ENCODE measurements at places on chromosomes 2 and 18.

GRCh38 chr2:43104106-43104505, 122.3 kb downstream of the ZFP36L2 start:
- no peak for DNase-seq

GRCh38 chr18:50297621-50298442, 10.3 kb upstream of the CXXC1 start:
- no peak for DNase-seq

- peak; percentile 10 for DNase-seq
These were observed 96.0 kb downstream of the TMEM17 start for GRCh38 chr2:62410015-62410453.

GRCh38 chr2:850429-850828, 100.2 kb upstream of the SNTG2 start:
- no peak for DNase-seq

GRCh38 chr2:14015113-14015630, 617.3 kb upstream of the LRATD1 start:
- no peak for DNase-seq
